HT1080 (cell line): ENCODE measurements at places on chromosomes 1 and 21. TPM values are rescaled to one million over a fixed set of nuclear protein-coding genes. Genes with fewer than 3 reads are reported as not detected.

The TP73 gene
- total RNA-seq = 0.27 TPM in 1 of 2 replicates, not detected in the other

The RCSD1 gene
- total RNA-seq = not detected in 2 replicates

The DBT gene
- total RNA-seq = 1.8 and 2.8 TPM in 2 replicates

The LCA5L gene
- total RNA-seq = 0.03 and 0.20 TPM in 2 replicates

The USH2A gene
- under 0.01 and 0.02 TPM in 2 replicates for total RNA-seq

The ZNF436 gene
- 4.4 and 6.1 TPM in 2 replicates for total RNA-seq

The SESN2 gene
- 20.7 and 24.6 TPM in 2 replicates for total RNA-seq

The HCN3 gene
- 0.84 and 1.1 TPM in 2 replicates for total RNA-seq

The DISP1 gene
- 0.84 and 1.3 TPM in 2 replicates for total RNA-seq

GRCh38 chr1:156115514-156116374 lies 1.2 kb downstream of the LMNA start:
- DNase-seq = peak; percentile 88

DNA sequence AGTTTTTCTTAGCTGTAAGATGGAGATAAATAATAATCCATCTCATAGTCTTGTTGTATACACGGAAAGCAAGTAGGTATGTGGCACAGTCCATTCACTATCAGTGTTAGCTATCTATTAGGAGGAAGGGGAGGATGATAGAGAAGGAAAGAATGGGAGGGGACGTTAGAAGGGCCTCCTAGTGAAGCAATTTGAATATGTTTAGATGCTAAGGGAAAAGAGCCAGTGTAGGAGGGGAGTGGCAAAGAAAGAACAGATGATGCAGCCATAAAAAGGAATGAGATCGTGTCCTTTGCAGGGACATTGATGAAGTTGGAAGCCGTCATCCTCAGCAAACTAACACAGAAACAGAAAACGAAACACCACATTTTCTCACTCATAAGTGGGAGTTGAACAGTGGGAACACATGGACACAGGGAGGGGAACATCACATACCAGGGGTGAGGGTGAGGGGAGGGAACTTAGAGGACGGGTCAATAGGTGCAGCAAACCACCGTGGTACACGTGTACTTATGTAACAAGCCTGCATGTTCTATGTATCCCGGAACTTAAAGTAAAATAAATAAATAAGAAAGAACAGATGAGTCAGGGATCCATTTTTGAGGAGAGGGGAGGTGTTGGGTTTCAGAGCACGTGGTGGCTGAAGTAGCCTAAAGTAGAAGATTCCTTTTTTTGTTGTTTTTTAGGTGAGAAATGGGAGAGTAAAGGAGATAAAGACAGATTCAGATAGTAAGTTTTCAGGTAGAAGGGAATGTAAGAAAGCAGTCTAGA lies 124.1 kb downstream of the POU2F1 start:
- peak; percentile 34 for DNase-seq

- DNase-seq = no peak
These were observed 40.6 kb upstream of the DIPK1A start for GRCh38 chr1:93001893-93002292.

DNA sequence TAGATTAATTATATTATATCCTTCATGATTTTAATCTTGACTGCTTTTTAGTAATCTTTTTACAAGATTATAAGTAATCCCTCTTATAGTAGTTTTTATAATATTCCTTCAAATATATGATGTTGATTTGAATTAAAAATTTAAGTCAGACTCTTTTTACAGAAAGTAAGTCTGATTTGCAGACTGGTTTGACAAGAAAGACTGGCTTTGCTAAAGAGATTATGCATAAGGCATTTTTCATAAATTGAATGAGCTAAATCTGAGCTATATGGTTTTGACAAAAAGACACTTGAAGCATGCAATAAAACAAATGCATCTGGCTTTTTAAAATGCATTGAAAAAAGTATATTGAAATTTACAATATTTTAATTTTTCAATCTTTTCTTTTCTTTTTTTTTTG lies 26.3 kb upstream of the CAMK1G start:
- no peak for DNase-seq

DNA sequence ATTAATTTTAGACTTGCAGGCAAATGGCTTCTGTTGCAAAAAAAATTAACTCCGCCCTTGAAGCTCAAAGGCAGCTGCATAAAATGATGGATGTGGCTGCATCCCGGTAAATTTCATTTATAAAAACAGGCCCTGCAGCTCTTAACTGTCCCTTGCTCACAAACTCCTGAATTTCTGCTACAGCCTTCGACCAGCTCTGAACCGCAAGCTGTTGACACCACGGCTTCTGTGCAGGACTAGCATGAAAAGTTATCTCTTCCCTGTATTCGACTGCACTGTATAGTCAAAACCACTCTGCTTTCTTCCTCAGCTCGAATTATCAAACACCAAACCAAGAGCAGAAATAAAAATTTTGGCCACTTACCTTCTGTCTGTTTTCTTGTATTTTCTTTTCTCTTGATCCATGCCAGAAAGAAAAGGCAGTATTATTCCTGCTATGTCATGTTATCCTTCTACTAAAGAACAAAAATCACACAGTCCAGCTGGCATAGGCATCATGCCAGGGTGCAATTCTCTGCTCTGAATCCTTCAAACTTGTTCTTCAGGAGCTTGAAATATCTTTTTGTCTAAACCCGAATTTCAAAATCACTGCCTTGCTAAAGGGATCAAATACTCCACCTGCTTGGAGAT lies 195.5 kb upstream of the NCAM2 start:
- DNase-seq = no peak

GRCh38 chr1:111988377-111988742 lies 1.1 kb downstream of the KCND3 start:
- no peak for DNase-seq

- peak; percentile 18 for DNase-seq
These were observed 32.0 kb downstream of the SUSD4 start for GRCh38 chr1:223331929-223332328.

GRCh38 chr1:100028765-100029164 lies 59.0 kb downstream of the SLC35A3 start:
- peak; percentile 32 for DNase-seq

GRCh38 chr1:198171667-198172540 lies 15.1 kb downstream of the NEK7 start:
- no peak for DNase-seq

DNA sequence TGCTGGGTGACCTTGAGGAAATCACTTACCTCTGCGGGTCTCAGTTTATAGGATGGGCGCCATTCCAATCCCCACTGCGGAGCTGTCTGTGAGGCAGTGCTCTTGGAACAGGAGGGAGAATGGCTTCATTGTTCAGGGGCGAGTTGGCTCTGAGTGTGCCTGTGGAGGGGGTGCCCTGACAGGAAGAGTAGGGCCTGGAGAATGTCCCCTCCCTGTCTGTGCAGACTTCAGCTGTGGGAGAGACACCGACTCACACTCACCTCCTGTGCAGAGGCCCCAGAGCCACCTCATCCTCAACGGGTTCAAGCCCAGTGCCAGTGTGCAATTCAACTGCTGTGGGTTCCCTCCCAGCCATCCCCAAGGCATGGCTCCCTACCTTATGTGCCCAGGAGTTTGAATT lies 17.1 kb downstream of the ADORA1 start:
- peak; percentile 88 for DNase-seq

GRCh38 chr1:172973424-172973823 lies 77.3 kb downstream of the TNFSF18 start:
- DNase-seq = no peak

DNA sequence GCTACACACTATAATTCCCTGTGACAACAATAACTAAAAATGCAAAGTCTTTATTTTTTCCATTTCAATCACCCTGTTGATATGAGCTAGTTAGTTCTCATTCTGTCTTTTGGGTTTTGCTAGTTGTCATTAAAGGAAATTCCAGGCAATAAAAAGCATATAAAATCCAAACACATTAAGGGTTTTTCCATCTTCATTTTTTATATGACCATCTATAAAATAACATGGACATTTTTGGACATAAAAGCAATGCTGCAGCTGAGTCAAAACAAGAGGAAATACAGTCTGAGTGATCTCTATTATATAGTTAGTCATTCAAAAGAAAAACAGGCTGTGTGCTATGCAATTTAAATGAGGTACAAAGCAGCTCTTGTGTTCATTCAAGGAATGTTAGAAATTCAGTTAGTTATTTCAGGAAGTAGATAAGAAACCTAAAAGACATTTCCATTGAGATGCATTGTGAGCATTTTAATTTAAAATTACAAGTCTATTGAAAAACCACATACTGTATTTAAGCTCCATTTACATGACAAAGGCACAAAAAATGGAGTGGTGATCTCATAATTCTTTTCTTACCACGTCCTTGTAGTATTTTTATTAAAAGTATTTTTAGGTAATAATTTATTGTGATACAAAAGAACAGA lies 67.3 kb upstream of the BCL10 start:
- peak; percentile 91 for DNase-seq

GRCh38 chr1:42684139-42684538 lies 1.9 kb downstream of the YBX1 start:
- peak; percentile 39 for DNase-seq

DNA sequence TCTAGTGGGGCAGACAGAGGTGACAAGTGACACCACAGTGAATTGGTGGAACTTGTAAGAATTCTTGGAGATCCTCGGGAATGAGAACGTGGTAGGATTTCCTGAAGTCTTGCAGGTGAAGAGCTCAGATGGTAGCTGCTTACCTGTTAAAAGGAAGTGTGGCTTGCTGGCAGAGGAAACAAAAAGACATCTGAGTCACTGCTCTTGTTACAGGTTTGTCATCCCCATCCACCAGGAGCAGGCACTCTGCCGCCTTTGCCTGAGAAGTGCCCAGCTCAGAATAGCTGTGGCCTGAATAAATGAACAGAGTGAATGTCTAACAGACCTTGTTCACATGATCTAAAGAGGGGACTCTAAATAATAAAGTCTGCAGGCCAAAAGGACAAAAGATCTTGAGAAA lies 12.3 kb upstream of the ZSCAN20 start:
- DNase-seq = peak; percentile 44

DNA sequence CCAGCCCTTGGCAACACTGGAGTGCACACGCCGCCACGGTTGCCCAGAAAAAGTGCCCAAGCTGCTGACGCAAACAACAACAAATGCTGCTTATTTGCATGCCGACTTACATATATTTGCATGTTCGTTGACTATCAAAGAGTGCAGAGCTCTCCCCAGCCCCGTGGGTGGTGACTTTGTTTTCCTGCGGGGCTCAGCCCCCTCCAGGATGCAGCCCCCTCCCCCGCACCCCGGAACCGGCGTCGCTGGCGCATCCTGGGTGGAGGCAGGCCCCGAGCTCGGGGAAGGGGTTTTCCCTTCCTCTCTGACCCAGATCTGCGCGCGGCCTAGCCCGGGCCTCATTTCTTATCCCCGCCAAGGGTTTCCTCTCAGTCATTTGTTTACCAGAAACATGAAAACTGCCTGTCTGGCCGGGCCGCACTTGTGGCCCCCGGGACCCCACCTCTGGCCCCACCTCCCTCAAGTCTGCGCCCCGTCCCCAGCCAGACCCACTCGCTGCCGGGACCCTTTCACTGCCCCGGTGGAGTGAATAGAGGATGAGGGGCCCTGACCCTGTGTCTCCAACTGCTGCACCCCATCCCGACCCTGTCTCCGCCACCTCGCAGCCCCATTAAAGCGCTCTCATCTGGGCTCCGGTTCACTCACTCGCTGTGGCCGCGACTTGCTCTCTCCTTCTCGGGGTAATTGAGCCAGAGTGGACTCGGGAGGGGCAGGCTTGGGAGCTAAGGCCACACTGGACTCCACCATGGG lies 5.5 kb downstream of the TNFRSF25 start:
- DNase-seq = no peak

- DNase-seq = no peak
These were observed 3.0 kb upstream of the MDM4 start for GRCh38 chr1:204513117-204513716.

DNA sequence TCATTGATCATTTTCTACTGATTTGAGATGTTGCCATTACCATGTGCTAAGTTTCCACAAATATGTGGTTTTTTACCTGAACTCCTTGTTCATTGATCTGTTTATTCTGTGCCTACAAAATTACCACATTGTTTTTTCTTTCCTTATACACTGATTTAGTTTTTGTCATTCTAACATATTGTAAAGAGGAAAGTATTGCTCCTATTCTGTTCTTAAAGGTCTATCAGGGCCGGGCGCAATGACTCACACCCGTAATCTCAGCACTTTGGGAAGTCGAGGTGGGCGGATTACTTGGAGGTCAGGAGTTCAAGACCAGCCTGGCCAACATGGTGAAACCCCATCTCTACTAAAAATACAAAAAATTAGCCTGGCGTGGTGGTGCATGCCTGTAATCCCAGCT lies 75.1 kb downstream of the CAMTA1 start:
- DNase-seq = peak; percentile 65

DNA sequence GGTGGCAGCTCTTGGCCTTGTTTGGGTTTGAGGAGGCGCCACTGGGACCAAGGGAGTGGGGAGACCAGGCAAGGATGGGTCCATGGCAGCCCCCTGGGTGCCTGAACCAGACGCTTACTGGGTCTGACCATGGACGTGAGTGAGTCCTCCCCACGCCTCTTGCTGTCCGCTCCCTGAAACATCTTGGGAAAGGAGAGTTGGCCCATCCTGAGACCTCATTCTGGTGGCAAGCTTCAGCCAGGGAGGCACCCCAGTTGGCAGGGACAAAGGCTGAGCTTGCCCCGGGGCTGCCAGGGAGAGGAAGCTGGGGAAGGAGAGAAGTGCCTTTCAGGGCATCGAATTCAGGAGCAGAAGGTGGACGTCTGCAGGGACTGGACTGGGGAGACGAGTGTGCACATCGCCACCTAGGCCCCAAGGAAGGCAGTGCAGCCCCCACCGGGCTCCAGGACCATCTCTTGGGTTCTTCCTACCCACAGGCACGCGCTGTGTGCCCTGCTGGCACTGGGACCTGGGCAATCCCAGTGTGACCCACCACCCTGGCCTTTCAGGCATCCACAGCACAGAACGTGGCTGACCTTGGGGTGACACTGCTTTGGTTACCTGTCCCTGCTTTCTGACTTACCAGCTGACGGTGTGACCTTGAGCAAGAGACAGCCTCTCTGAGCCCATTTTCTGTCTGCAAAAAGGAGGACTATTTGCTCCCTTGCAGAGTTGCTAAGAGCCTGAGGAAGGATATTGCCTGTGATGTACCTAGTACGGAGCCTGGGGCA lies 132.9 kb upstream of the WNT4 start:
- peak; percentile 55 for DNase-seq

- DNase-seq = peak; percentile 48
These were observed 7.4 kb downstream of the LHX9 start for GRCh38 chr1:197924516-197925123.

- DNase-seq = no peak
These were observed 3.4 kb downstream of the RUNX1 start for GRCh38 chr21:35045542-35046262.

DNA sequence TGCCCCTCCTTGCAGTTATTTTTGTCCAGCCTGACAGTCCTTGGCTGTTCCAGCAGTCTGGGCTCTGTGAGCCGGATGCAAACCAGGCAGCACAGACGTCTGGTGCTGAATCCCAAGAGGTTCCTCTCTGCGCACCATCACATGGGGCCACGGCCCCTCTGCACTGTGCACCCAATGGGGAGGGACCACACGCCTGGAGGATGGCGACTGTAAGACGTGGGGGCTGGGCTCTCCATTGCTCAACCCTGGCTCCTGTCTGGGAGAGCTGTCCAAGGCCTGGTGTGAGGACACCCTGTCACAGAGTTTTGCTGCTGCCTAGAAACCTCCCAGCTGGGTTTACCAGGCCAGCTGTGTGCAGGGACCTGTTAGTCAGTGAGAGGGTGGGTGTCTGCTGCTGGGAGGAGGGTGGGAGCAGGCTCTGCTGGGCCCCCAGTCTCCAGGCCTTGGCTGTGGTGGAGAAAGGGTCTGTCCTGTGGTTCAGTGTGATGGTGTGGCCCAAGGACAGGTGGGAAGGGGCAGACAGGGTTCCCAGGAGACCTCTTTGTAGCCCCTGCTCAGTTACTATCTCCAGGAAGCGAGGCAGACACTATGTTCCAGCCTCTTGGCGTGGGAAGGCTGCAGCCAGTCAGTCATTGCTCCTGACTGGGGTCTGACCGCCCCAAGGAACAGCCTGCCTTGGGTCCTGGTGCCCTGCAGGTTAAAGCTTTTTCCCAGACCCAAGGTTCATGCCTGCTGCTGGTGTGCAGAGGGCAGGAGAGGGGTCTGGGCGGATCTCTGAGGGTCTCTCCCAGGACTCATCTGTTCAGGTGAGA lies 13.8 kb downstream of the HEYL start:
- no peak for DNase-seq
